Retinal pigment epithelial cell (primary cell): ENCODE measurements at places on chromosomes 2 and 18.
A peak's percentile ranks its signal among the peaks of the same experiment; 100 is the strongest.

GRCh38 chr2:169480079-169480465 lies 778 bp downstream of the BBS5 start:
- DNase-seq, result no peak

- DNase-seq, result no peak
Observed at GRCh38 chr2:20470211-20470610, 23.3 kb downstream of the RHOB start.

DNA sequence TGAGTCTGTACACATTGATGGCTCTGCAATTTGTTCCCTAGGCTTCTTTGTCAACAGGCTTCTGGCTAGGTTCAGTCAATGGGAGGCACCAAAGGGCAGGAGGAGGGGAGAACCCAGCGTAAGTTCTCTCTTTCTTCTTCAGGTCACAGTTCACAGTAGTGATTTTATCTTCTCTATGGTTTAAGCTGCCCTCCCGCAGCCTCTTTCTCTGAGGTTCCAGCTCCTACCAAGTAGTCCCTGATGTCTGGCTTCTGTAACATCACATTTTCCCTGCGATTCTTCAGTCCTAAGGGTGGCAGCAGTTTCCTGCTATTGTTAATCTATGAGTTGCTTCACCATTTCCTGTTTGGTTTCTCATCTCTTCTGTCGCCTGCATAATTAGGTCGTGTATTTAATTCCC lies 107.4 kb downstream of the CPO start:
- DNase-seq, result no peak

DNA sequence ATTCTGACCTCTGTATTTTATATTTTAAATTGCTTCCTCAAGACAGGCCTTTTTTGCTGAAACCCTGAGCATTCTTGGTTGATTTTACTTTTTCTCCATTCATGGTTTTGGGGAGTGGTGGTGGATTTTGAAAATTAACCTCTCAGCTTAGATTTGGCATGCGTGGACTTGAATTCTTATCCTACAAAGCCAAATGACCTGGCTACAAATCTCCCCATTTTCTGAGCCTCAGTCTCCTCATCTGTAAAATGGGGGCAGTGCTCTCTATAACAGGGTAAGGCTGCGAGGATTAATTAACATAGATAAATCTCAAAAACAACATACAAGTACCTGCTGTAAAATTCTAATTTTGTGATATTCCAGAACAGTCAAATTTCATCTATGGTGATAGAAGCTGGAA lies 103.4 kb upstream of the CDCA7 start:
- DNase-seq, result no peak

- DNase-seq, result no peak
Observed at GRCh38 chr2:167785606-167786216, 461.7 kb downstream of the STK39 start.

GRCh38 chr2:234500394-234501006 lies 3.6 kb upstream of the ARL4C start:
- no peak for DNase-seq

DNA sequence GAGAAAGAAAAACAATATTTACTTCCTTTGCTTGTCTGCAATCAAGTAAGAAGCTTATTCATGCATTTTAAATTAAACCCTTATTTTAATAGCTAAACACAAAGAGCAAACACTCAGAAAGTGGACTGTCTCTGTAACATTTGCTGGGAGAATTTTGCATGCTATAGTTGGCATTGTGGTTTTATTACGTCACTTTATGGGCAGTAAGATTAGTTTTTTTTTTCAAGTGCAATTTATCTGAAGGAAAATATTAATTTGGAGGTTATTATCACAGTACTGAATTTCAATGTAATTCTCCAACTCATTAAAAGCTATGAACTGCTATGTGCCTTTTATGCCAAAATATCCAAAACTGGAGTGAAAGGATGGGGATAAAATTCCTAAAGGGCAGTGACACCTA lies 103.3 kb downstream of the TMEFF2 start:
- DNase-seq, result no peak

DNA sequence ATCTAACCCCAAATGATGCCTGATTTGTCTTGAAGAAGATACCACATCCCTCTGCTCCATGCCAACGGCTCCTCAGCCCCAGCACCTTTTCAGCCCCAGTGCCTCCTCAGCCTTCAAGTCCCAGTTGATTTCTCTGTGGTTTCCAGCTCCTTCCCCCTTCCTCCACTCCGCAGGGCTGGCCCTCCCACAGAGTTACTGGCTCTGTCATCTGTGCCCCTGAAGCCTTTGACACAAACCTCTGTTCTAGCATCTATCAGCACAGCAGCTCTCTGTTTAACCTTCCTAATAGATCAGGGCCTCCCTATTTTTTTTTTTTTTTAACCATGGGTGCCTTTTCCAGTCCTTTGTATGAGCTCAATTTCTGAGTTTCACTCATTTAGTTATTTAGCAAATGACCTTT lies 201.3 kb upstream of the CXCR4 start:
- DNase-seq, result no peak

GRCh38 chr2:128595763-128596395 lies 277.2 kb upstream of the HS6ST1 start:
- DNase-seq, result no peak

GRCh38 chr2:10883066-10883465 lies 28.7 kb upstream of the KCNF1 start:
- no peak for DNase-seq

DNA sequence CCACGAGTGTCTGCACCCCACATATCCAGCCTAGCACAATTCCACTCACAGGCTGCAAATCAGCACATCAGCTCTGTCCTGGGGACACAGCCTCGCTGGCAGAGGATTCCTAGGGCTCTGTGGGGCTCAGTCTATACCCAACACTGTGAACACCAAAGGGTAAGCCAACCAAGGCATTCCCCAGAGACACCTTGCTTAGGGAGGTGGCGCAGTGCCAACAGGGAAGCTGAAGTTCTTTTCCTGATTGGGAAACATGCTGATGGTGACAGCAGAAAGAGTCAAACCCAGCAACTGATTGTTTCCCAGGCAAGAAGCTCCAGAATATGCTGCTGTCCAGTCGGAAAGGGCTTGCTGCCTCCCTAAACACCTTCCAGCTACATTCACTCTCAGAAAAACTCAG lies 55.8 kb downstream of the TTC32 start:
- no peak for DNase-seq

DNA sequence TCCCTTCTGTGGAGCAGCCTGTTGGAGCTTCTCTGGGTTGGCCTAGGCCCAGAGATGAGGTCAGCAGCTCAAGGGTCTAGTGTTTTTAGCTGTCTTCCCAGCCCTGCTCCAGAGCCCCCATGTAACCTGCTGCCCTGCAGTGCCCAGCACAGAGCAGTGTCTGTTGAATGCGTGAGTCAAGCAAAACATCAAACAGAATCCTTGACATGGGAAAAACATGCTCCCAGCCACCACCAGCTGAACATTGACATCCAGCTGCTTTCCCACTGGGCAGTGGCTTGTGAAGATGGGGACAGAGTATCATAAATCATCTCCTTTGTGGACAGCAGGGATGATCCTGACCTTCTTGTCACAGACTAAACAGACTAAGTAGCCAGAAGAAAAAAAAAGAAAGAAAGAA lies 22.6 kb downstream of the IMPA2 start:
- no peak for DNase-seq

- no peak for DNase-seq
Observed at GRCh38 chr2:157800838-157801495, 75.2 kb downstream of the ACVR1 start.

- no peak for DNase-seq
Observed at GRCh38 chr2:76295762-76296161, 585.0 kb upstream of the GCFC2 start.

DNA sequence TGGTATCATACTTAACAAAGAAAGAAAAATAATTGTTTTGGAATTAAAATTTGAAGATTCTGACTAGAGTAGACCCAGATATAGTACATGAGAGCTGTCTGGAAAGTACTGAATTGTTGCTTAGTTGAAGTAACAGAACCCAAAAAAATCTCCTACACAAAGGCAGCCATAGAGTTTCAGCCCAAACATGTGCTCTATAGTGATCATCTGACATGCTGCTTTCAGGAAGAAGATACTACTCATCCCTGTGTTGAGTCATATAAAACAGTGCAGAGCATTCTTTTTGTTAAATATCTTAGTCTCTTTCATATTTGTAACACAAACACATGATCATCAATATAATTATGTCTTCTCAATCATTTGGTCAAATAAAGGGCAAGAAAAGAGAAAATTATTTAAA lies 84.8 kb upstream of the PTPRM start:
- DNase-seq, result no peak

DNA sequence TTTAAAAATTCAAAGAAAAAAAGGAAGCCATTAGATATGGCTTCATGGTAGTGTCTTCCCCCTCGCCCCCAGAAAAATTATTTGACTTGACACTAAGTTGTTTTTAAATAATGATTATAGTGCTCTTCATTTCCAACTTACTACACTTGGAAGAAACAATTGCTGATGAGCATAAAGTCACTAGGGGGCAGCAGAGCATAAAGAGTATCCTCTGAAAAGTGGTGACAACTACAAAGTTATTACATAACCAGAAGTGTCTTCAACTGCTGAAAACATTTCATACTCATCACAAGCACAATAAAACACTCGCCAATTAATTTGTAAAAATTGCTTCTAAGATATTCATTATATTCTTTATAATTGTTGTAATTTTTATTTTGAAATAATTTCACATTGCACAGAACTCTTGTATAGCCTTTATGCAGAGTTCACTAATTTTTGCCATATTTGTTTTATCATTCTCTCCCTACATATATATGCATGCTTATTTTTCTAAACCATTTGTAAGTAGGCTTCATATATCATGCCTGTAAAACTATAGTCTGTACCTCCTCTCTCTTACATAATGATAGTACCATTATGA lies 54.9 kb downstream of the EXOC6B start:
- no peak for DNase-seq

- no peak for DNase-seq
Observed at GRCh38 chr2:199443589-199444130, 14.1 kb downstream of the SATB2 start.

GRCh38 chr2:890791-891190 lies 59.9 kb upstream of the SNTG2 start:
- no peak for DNase-seq

- no peak for DNase-seq
Observed at GRCh38 chr2:69067866-69068265, 54.9 kb downstream of the ANTXR1 start.

GRCh38 chr2:135703300-135703699 lies 38.4 kb upstream of the UBXN4 start:
- no peak for DNase-seq

DNA sequence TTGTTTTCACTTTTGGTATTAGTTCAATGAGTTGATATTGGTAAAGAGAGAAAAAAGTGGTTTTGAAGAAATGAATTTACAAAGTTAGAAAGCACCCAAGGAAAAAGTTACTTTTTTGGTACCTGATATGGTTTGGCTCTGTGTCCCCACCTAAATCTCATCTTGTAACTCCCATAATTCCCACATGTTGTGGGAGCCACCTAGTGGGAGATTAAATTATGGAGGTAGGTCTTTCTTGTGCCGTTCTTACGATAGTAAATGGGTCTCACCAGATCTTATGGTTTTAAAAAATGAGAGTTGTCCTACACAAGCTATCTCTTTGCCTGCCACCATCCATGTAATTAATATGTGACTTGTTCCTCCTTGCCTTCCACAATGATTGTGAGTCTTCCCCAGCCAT lies 965.6 kb upstream of the NRXN1 start:
- DNase-seq, result no peak

DNA sequence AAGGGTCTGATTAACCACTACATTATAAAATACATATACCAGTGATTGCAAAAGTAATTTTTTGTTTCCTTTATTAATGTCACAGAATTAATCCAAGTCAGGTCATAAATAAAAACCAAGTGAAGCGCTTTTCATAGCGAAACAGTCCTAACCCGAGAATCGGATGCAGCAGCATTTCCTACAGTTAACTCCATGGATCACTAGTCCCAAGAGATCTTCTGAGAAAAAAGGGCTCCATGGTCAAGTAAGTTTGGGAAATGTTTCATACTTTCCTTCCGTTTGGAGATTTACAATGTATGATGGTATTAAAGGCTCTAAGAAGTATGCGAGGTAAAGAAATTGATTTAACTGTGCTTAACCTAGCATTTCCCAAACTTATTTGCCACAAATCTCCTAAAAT lies 85.2 kb downstream of the NOL10 start:
- DNase-seq, result no peak

DNA sequence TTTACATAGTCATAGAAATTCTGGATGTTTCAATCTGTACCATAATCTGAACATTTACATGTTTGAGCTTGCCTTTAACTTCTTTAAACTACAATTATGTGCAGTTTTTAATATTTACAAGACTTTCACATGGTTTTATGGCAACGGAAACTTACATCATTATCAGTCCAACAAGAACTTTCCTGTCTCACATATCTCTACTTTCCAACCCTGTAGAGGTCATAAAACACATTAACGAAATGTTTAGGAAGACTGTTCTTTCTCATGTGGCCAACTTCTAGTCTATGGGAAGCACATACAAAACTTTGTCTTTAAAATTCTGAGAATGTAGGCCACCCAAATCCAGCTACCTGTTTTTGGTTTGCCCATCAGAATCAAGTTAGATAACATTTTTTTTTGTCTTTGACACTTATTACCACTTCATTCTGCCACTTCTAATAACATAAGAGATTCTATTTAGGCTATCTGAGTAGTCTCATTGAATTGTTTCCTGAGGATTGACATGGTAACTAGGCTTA lies 693.2 kb downstream of the KCNJ3 start:
- DNase-seq, result no peak

DNA sequence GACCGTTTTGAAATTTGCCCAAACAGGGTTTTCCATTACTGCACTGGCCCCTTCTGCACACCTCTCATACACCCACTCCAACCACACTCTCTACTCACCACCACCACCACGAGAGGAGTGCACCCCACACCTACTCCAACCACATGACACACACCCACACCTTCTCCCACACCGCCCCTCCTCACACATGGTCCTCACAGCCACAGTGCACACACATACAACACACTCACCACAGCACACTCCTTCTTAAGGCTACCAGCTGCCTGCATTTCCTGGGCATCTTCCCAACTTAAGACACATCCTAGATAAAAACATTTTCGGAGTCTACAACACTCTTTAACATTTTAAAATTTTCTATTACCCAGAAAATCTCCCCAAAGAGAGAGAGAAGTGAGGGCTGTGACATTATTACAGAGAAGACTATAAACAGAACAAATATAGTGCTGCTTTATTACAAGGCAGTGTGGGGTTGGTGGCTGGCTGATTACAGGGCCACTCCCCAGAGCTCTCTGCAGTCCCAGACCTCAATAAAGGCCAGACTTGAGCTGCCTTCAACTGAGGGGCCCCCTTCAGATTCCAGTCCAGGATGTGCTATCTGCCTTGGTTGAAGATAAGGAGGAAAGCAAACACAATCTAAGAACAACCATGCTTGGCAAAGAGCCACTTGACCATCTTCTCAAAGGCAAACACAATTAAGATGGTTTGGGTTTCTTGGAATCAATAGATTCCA lies 36.1 kb downstream of the NHEJ1 start:
- no peak for DNase-seq

DNA sequence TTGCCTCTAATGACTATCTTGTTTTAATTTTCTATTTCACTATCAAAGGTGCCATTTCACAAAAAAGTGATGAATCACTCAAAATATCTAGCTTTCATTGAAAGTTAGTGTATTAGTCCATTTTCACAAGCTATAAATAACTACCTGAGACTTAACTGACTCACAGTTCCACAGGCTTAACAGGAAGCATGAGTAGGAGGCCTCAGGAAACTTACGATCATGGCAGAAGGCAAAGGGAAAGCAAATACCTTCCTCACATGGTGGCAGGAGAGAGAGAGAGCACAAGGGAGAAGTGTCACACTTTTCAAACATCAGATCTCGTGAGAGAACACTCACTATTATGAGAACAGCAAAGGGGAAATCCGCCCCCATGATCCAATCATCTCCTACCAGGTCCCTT lies 1220.4 kb upstream of the ZEB2 start:
- DNase-seq, result no peak

- peak; percentile 98 for DNase-seq
Observed at GRCh38 chr2:144659731-144660275, 139.9 kb upstream of the ZEB2 start.
